ENCODE measurements at places on chromosomes 3 and 15. TPM values are rescaled to one million over a fixed set of nuclear protein-coding genes. Genes with fewer than 3 reads are reported as not detected.

The UROC1 gene
- not detected for total RNA-seq

The SLC22A14 gene
- total RNA-seq = 0.28 TPM

The CHAC1 gene
- total RNA-seq = 3.9 TPM

The KIF7 gene
- total RNA-seq = 11.3 TPM

The CD200R1 gene
- under 0.01 TPM for total RNA-seq

The TMEM39A gene
- total RNA-seq = 39.1 TPM

The RASGRF1 gene
- not detected for total RNA-seq

The CGNL1 gene
- total RNA-seq = 3.1 TPM

The MYH15 gene
- 1.1 TPM for total RNA-seq

The ECE2 gene
- not detected for total RNA-seq

The CNTN3 gene
- total RNA-seq = 0.96 TPM

The PLD1 gene
- total RNA-seq = 28.8 TPM

The PLXNA1 gene
- 40.6 TPM for total RNA-seq

The DUOXA2 gene
- not detected for total RNA-seq

The RAD54L2 gene
- 14.8 TPM for total RNA-seq

The SLC7A14 gene
- 1.2 TPM for total RNA-seq

The LAMB2 gene
- total RNA-seq = 360 TPM

The RTP1 gene
- total RNA-seq = under 0.01 TPM

Data from regular cardiac myocyte (primary cell).